ENCODE measurements at places on chromosomes 1 and 21.

DNA sequence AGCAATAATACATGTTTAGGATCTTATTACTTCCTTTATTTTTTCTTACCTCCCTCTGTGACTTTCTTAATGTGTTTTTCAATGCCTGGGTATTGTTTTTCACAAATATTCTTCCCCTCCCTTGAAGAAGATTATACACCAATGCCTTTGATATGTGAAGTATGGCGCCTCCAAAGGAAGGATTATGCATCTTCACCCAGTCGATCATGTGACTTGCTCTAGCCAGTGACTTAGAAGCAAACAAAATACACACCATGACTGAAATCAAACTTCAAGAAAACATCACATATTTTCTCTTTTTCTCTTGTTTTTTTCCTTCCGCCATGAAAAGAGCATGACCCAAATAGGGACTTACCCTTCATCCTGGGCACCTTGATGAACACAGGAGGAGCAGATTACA lies 297.1 kb downstream of the NCAM2 start:
- no peak for DNase-seq

GRCh38 chr1:215119719-215120365 lies 37.3 kb downstream of the KCNK2 start:
- no peak for DNase-seq

DNA sequence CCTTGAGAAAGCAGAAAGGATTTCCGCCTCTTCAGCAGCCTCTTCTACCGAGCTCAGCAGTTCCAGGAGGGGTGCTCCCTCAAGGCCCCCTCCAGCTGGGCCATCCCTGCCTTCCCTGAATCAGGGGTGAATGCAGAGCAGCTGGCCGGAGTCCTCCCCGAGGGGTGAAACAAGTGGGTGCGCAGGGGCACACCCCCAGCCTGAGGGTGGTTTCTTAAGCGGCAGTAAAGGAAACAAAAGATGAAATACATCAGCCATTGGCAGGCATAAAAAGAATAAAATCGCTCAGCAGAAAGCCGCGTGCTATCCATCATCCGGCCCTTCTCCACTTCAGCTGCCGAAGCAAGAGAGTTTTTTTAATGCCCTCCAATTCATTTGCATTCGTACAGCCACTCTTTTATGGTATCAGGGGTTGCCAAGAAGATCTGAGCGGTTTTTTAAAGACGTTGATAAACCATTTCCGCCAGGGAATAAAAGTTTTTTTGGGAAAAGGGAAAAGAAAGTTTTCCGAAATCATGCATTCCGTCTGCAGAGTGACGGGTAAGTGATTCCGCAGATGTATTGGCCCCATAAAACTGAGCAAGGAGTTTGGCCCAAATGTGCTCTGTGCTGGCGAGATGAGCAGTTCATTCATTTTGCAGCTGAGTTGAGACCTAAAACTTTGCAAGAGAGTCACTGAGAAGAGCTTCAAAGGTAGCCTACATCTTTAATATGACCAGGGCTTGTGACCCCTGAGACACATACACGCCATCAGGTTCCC lies 73.7 kb upstream of the ZC3H12A start:
- DNase-seq, result no peak

GRCh38 chr1:109996476-109996875 lies 11.9 kb downstream of the AHCYL1 start:
- no peak for DNase-seq

DNA sequence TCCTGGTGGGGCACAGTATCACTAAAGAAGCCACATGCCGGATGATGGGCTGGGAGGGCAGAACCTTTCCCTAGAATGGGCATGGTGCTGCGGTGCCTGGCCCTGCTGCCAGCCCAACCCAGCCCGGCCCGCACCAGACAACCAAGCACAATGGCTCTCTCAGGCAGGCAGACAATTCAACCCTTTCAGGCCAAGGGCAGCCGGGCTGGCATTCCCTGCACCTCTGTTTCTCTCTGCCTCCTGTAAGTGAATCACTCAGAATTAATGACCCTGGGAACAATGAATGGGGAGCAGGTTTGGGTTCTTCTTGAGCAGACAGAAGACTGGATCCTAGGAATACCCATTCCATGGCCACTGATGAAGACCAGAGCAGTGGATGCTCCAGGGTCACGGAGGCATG lies 41.0 kb upstream of the IFFO2 start:
- no peak for DNase-seq

GRCh38 chr1:233082778-233083550 lies 132.6 kb downstream of the NTPCR start:
- DNase-seq, result no peak
